Nephron progenitor cell (in vitro differentiated cells): ENCODE measurements at places on chromosomes 12 and 14.

GRCh38 chr14:96108061-96108795 is 69.1 kb downstream of the C14orf132 start:
- peaks cover 13% of the 10 kb centered on the region for H3K4me1 ChIP-seq
- no peak overlapping the region for H3K4me3 ChIP-seq
- H3K27ac ChIP-seq: peak overlapping the region; percentile 76
- no peak for DNase-seq

DNA sequence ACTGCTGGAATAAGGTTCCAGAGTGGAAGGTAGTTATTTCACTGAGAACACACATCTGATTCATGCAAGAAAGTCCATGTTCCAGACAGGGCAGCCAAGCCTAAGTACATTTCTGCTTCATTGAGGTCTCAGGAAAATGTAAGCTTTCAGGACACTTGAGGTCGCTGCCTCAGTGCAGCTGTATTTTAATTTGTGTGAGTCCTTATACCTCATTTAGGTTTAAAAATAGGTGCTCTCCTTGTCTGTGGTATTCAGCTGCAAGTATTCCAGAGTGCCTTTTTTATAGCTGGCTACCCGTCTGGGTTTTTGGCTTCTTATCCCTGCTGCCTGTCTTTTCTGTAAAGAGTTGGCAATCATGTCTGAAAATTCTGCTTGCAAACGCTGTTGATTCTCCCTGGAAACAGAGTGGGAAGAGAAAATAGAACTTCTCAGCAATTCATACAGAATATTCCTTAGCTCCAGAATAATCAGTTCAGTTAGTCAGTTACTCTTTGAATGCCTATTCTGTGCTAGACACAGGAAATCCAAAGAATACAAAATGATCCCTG is 45.3 kb upstream of the PLBD1 start:
- H3K27me3 ChIP-seq: peaks cover 3% of the 10 kb centered on the region
- H3K36me3 ChIP-seq: peaks cover 17% of the 10 kb centered on the region
- no peak overlapping the region for H3K27ac ChIP-seq
- no peak for DNase-seq

DNA sequence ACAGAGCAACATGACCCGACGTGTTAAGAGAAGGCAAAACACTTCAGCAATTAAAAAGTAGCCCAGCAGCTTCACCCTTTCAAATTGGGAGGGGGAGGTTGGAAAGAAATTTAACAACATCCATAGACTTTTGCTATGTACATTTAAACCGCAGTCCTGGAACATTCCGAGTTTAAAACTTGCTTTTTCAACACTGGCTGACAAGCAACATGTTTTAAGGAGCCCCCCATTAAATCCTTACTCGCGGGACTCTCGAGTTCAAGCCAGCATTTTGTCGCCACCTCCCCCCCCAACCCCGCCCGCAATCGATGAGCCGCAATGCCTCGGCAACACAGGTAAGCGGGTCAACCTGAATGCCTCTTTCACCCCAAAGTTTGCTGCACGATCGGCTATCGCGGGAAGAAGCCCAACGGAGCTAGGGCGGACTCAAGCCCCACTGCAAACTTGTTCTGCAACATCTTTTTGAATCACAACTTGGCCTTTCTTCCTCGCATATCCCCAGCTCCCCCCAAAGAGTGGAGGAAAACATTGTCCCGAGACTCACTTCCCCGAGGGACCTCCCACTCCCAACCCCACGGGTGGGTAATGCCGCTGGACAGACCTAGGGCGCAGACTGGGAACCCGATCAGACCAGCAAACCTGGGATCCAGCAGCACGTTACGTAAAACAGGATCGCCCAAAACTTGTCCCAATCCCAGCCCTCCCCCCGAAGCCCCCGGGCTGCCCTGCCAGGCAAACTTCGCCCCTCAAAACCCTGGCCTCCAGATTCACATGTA is 777 bp downstream of the ZFP36L1 start:
- H3K27me3 ChIP-seq: peaks cover 6% of the 10 kb centered on the region
- H3K4me1 ChIP-seq: peaks cover 63% of the 10 kb centered on the region
- H3K36me3 ChIP-seq: peaks cover 54% of the 10 kb centered on the region
- peak overlapping the region; percentile 98 for H3K4me3 ChIP-seq

DNA sequence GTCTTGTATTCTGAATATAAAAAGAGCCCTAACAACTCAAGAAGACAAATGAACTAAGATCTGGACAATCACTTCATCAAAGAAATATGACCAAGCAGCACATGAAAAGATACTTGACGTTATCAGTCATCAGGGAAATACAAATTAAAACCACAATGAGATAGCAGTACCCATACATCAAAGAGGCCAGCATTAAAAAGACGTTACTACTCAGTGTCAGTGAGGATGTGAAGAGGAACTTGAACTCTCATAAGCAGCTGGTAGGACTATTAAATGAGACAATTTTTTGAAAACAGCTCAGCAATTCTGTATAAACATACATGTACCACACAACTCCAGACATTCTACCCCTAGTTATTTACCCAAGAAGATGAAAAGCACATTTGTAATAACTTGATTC is 55.9 kb downstream of the FERMT2 start:
- H3K4me1 ChIP-seq: peaks cover 6% of the 10 kb centered on the region
- peaks cover 37% of the 10 kb centered on the region for H3K36me3 ChIP-seq
- DNase-seq: no peak
- no peaks in the 10 kb centered on the region for H3K27me3 ChIP-seq

DNA sequence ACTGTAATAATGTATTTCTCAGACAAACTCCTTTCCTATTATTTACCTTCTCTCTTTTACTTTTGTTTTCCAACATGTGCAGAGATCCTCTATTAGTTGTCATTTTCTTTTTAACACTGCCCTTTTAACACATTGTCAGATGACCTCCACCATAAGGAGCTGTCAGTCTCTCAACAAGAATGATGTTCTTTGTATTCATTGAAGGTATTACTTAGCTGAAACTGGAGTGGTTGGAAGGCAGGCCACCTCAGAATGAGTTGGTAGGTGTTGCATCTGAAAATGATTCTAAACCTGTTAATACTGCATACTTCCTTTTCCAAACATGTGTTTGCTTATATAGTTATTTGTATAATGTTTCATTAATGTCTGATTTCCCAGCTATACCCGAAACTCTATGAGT is 16.9 kb downstream of the TMEM117 start:
- H3K4me1 ChIP-seq: no peaks in the 10 kb centered on the region
- no peak overlapping the region for H3K4me3 ChIP-seq

DNA sequence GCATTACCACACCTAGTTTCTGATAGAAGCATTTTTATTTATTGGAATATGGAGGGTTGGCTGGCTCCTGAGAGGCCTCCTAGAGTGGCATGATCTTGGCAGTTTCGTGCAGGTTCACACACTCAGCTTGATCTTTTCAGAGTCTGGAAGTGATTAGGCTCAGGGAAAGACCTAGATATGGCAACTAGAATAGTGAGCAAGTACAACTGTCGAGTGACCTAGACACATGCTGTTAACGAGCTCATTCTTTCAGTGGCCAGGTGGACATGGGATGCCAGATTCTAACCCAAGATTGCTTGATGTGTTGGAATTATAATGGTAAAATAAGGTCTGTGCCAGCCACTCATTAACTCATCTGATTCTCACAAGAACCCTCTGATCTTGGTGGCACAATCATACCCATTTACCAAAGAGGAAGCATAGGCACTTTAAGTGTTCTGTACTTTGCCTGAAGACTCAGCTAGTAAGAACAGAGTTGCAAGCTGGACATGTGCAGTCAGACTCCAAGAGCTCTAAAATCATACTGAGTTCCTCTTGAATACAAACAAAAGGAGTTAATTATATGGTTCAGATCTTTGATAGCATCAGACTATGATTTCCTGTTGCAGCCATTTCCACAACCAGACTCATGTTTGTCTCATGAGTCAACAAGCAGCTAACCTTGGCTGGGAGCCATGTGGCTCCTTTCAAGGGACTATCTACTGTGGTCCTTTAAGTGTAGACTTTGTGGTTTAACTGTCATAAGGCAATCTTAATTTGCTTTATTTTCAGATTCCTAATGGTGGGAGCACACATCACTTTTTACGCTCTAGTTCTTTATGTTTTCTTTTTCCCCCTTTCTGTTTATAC is 144.2 kb downstream of the PLEKHA5 start:
- DNase-seq: no peak
- peaks cover 52% of the 10 kb centered on the region for H3K36me3 ChIP-seq
- H3K4me1 ChIP-seq: no peaks in the 10 kb centered on the region
- no peaks in the 10 kb centered on the region for H3K27me3 ChIP-seq

GRCh38 chr14:36583242-36583892 is 953 bp upstream of the NKX2-8 start:
- no peaks in the 10 kb centered on the region for H3K4me1 ChIP-seq
- H3K4me3 ChIP-seq: no peak overlapping the region
- no peak overlapping the region for H3K27ac ChIP-seq

DNA sequence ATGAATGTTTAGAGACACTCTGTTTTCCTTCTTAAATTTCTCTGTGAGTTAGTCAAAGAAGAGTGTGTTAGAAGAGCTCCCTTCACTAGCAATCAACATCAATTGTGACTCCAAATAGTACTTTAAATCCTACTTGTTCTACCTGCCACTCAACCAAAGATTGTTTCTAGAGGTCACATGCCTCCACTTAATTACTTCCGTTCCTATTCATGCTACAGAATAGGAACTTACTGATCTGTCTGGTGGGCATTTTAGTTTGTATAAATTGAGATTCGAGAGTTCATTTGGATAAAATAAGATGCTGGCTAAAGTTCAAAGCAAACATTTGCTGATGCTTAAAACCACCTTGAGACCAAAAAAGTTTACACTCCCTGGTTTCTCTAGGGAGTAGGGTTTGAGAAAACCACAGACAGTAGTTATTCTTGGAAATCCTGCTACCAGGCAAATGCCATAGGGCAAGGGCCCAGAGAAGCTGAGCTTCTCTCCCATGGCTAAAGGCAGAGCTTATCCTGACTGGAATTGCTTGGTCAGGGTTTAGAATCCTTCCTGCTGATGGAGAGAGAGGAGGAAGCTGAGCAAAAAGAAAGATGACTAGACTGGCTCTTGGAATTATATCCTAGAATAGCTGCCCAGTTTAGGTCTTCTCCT is 389.6 kb upstream of the ATP2B1 start:
- H3K27ac ChIP-seq: peak overlapping the region; percentile 33
- no peak overlapping the region for H3K4me3 ChIP-seq
- peaks cover 4% of the 10 kb centered on the region for H3K27me3 ChIP-seq
- no peaks in the 10 kb centered on the region for H3K36me3 ChIP-seq
- peaks cover 6% of the 10 kb centered on the region for H3K4me1 ChIP-seq
- no peak for DNase-seq

DNA sequence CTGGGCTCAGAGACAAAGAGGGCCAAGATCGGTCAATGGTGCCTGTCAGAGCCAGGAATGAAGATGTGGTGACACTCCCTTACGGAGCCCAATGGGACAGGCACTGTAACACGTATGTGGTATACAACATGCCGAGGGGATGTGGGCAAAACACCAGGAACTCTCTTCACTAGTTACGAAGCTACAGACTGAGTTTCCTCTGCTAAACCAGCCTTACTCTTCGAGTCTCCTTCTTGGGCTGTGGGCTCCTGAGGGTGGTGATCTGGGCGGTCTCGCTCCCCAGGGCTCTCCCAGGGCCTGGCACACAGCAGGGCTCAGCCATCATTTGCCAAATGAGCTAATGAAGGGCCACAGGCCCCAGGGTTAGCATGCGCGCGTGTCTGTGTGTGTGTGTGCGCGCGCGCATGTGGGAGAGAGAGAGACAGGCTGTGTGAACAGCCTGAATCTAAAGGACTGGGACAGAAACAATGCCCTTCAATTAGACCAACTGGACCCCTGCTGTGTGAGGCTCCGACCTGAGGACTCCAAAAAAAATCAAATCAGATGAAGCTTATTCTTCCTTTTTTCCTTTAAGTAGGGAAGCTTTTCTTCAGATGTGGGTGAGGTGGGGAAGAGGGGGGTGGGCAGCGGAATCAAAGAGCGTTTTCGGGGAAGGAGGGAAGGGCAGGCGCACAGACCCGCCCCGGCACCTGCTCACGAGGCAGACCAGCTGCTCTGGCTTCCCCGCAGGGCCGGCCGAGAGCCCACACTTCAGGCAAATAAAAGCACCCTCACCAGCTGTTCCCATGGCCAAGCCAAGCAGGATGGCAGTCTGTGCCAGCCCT is 42.5 kb downstream of the CCDC88C start:
- H3K4me3 ChIP-seq: peak overlapping the region; percentile 17
- H3K27me3 ChIP-seq: peaks cover 6% of the 10 kb centered on the region
- peak overlapping the region; percentile 64 for H3K27ac ChIP-seq

- no peak overlapping the region for H3K4me3 ChIP-seq
- H3K36me3 ChIP-seq: no peaks in the 10 kb centered on the region
- H3K4me1 ChIP-seq: no peaks in the 10 kb centered on the region
- no peak for DNase-seq
- H3K27me3 ChIP-seq: peaks cover 25% of the 10 kb centered on the region
- no peak overlapping the region for H3K27ac ChIP-seq
Observed at GRCh38 chr14:56720703-56721460, 89.4 kb downstream of the OTX2 start.

DNA sequence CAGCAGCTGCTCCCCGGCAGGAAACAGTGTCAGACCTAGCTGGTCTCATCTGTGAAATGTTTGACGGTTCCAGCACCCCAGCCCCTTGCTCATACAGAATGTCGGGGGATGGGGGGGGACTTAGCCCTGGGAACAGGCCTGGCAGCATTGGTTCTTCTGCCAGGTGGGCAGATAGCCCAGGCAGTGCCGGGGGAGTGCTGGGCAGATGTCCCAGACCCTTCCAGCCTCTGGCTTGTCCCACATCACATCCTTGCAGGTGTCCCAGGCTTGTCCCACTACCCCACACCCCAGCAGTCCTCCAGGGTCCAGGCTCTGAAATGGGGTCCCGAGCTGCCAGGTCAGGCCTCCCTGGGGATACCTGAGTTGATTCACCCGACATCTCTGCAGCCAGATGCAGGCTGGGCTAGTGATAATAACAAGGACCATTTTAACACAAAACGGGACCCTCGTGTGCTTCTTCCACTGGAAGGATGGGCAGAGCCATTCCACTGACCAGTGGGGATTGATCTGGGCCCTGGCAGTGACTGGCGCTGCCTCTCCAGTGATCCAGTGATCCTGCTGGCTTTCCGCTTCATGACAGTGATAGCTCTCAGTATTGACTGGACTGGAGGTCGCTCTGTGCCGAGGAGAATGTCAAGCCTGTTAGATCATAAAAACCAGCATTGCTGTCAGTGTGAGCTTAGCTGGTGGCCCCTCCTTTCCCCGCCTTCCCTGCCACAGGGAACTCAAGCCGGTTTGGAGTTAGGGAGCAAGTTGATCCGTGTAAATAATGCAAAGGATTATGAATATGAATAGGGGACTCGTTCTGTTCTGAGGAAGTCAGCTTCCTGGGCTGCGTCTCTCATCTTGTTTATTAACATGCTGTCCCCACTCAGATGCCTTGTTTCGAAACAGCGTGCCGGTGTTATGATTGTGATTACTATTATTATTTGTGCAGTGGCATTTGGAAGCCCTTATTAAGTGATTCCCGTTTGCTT is 180.6 kb downstream of the AACS start:
- no peak overlapping the region for H3K4me3 ChIP-seq
- peaks cover 44% of the 10 kb centered on the region for H3K4me1 ChIP-seq
- H3K27me3 ChIP-seq: peaks cover 12% of the 10 kb centered on the region
- no peak for DNase-seq
- H3K27ac ChIP-seq: no peak overlapping the region
- no peaks in the 10 kb centered on the region for H3K36me3 ChIP-seq
